Type B pancreatic cell (in vitro differentiated cells): ENCODE measurements at places on chromosomes 6 and 20. TPM values are rescaled to one million over a fixed set of nuclear protein-coding genes. Genes with fewer than 3 reads are reported as not detected.

DNA sequence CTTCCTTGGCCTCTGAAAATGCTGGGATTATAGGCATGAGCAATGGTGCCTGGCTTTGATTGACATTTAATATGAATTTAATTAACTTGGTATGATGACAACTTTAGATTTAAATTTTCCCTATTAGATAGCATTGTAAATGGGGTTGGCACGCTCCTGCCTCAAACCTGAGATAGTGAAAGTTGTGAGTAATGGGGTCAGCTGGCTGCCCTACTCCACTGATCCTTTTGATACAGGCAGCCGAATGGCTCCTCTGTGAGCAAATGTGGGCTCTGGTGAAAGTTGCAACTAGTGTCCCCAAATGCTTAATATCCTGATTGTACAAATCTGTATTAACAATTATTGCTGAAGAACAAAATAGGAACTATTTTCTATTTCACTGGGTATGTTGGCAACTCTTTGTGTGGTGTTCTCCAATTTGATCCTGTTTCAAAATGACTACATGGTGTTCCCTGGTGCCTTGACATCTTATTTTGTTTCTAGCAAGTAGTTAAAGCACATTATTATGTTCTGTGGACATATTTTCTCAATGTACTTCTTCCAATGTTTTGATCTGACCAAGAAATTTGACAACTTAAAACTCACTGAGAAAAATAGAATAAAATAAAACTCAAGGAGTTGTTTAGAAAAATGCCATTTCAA, 97.4 kb downstream of the COL12A1 start:
- DNase-seq = no peak

The RRAGD gene
- total RNA-seq = 18.0 and 19.7 TPM in 2 replicates

The OXT gene
- total RNA-seq = 1.2 TPM in 1 of 2 replicates, not detected in the other

The ENPP5 gene
- 4.2 and 6.6 TPM in 2 replicates for total RNA-seq

GRCh38 chr6:52024451-52025068, 62.9 kb downstream of the PKHD1 start:
- DNase-seq = no peak

GRCh38 chr20:513429-513828, 30.2 kb downstream of the CSNK2A1 start:
- DNase-seq = no peak

- DNase-seq = no peak
Observed at GRCh38 chr20:47727170-47727880, 58.0 kb downstream of the SULF2 start.

GRCh38 chr6:30326526-30327231, at the start of gene TRIM39:
TSS of gene TRIM39 (plus strand) at chr6:30326927. CDS start at chr6:30329318, 2,391 bp downstream.
- DNase-seq = peak; percentile 87
